ENCODE measurements at places on chromosomes 7 and 10.
A peak's percentile ranks its signal among the peaks of the same experiment; 100 is the strongest.

DNA sequence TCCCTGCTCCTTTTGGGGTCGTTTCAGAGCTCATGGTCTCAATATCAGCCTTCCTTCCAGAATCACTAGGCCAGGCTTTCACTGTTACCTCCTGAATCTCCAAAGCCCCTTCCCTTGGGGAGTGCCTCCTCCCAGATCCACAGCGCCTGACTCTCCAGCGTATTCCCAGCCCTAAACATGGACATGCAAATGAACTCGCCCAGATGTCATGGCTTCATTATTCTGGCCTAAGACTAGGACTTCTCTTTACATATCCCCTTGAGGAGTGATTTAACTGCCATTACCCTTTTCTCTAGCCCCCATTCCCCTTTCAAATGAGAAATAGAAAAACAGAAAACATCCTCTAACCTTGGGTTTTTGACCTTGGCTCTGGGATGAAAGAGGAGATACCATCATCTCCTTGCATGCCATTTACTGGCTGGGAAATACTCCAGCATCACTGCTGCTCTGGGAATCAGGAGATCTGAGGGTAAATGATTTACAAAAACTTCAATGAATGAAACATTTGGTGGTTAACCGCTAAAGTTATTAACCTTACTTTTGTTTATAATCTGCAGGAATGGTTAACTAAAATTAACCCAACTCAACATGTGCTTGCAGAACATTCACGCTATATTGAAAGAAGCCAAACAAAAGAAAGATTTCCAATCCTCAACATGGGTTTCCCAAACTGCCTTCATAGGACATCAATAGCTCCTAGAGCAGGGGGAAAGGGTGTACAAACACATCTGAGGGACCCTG lies 37.0 kb downstream of the FAM171A1 start:
- DNase-seq, result no peak

- peak; percentile 84 for DNase-seq
These were observed 94.8 kb downstream of the CHN2 start for GRCh38 chr7:29289156-29290021.

DNA sequence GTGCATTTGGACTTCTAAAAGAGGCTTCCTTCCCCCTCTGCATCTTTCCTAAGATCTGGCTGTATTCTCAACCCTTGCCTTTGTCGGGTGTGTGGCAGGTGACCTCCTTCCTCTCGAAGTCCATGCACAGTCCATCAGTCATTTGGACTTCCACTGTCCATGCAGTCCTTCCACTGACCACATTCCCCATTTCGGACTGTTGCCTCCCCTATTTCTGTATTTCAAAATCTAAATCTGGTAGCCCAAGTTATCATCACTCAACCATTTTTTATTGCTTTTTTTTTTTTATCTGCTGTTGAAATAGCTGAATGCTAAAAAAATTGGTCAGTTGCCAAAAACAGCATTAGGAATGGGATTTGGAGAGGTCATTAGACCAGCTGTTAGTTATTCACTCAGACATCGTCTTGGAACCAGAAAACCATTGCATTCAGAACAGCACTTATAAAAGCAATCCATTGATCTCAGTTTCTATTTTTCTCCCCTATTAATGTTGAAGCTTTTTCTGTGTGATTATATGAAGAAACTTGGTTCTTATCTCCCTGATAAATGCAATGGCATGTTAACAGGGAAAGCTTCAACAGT lies 575.6 kb downstream of the KIF20B start:
- peak; percentile 22 for DNase-seq

DNA sequence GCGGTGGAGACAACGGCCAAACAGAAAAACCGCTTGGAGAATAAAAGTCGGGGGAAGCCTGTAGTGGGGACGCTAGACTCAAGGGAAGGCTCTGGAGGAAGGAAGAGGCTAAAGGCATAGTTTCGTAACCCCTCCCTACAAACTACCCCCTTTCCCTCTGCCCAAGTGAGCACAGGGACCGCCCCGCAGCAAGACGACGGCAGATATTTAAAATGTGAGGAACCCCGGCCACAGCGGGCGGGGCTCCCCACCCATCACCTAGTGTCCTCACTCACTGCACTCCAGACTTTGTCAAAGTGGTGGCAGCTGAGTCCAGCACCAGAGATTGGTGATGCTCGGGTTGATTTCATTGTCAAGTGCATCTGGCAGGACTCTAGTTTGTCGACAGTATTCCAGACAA lies 69.1 kb downstream of the PRKAG2 start:
- no peak for DNase-seq

- DNase-seq, result no peak
These were observed 92.9 kb downstream of the GPR26 start for GRCh38 chr10:123759041-123759440.

DNA sequence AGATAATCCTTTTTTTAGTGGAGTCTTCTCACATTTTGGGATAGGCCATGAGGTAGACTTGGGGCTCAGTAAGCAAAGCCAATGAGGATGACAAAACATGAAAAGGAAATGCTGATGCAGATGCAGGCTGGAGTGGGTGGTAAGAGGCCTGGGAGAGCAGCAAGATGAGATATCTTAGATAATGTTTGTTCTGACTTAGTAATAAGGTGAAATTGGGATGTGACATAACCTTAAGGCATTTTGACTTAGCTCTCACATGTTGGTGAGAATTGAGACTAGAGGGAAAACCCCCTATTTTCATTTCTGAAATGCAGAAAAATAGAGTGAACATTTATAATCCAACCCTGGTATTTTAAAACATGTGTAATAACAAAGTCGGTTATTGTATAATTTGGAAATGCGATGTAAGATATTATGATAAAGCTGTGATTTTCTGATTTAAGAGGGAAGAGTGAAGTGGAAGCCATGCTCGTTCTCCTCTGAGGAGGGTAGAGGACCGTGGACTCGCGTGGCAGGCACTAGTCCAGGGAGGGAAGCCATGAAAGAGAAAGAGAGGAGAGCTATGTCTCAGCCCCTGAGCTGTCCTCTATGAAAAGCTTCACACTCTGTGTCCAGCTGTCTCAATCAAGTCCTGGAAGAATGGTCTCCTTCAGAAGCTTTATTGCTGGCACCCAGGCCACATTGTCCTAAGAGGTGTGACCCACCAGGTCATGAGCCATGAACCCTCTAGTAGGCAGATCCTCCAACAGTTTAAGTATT lies 57.3 kb downstream of the ST7 start:
- DNase-seq, result peak; percentile 17

All from fibroblast of skin of scalp (primary cell).